ENCODE measurements at places on chromosomes 7 and 10.
A peak's percentile ranks its signal among the peaks of the same experiment; 100 is the strongest.

DNA sequence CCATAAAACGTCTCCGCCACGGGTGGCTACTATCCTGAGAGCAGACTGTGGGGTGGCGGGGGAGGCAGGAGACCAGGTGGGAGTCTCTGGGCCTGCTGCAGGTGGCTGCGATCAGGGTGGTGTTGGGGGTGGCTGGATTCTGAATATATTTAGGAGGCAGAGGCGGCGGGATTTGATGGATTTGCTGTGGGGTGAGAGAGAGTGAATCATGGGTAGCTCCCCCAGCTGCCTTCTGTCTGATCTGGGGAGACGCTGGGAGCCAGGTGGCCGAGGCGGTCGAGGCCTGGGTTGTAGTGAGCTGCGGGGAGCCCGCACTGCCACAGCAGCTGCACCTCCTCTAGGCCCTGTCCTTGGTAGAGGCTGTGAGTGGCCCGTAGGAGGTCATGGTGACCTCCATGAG is 48.2 kb upstream of the PFKFB3 start:
- DNase-seq, result no peak

DNA sequence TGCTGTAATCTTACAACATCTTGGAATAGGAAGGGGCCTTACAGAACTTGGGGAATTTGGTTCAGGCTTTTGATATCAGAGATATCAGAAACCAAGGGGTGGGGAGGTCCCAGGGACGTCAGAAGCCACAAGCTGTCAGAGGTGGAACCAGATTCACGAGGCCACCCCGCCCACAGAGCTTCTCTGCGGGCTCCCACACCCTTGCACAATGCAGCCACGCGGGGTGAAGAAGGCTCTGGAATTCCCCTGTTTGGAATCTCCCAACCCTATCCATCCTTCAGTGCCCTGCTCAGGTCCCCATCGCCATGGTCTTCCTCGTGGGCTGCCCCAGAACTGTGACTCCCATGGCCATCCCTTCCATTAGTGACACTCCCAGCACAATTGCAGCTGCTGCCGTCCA is 247.1 kb upstream of the SHH start:
- DNase-seq, result no peak

GRCh38 chr10:47239211-47239610 is 60.8 kb upstream of the GDF10 start:
- no peak for DNase-seq

GRCh38 chr7:32479574-32480200 is 10.5 kb downstream of the LSM5 start:
- DNase-seq, result peak; percentile 23

GRCh38 chr10:71708301-71708703 is 11.3 kb downstream of the C10orf105 start:
- DNase-seq, result no peak

GRCh38 chr10:72048450-72049124 is 39.8 kb downstream of the SPOCK2 start:
- DNase-seq, result peak; percentile 73

- no peak for DNase-seq
Observed at GRCh38 chr10:3780771-3781467, 4.1 kb downstream of the KLF6 start.

GRCh38 chr7:101936611-101937231 is 119.3 kb downstream of the CUX1 start:
- no peak for DNase-seq

DNA sequence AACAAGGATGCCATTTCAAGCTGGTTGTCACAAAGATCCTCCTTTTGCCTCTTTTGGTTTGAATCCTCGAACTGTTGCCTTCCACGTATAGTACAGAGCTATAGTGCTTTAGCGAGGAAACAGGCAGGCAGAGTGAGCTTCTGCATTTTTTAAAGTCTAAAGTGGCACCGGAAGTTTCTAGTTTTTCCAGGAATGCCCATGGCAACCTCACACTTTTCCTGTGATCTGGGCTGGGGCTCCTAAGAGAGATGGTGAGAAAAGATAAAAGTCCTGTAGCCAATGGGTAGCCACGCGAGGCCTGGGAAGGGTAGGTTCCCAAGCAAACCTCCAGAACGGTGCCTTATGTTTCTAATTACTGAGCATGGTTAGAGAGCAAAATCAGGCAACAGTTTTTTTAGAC is 76.7 kb downstream of the CALD1 start:
- no peak for DNase-seq

GRCh38 chr7:9250876-9251275 is 817.5 kb downstream of the NXPH1 start:
- DNase-seq, result no peak

DNA sequence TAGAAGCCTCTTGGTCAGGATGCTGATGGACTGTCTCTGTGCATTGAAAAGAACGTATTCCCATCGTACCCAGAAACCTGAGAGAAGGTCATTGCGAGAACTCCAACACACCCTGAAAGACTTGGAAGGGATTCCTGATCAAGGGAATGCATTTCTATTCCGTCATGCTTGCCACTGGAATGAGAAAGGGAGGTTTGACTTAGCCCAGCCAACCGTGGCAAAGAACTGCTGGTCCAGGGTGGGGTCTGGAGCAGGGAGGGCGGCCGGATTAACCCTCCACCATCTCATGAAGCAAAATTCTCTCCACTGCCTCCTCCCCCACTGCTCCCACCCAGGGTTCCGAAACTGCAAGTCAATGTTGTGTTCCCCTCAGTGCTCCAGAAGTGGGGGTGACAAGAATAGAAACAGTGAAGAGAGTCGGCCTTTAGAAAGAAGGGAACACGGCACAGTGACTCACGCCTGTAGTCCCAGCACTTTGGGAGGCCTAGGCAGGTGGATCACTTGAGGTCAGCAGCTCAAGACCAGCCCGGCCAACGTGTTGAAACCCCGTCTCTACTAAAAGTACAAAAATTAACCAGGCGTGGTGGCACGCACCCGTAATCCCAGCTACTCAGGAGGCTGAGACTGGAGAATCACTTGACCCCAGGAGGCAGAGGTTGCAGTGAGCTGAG is 137.5 kb upstream of the MGMT start:
- DNase-seq, result no peak

DNA sequence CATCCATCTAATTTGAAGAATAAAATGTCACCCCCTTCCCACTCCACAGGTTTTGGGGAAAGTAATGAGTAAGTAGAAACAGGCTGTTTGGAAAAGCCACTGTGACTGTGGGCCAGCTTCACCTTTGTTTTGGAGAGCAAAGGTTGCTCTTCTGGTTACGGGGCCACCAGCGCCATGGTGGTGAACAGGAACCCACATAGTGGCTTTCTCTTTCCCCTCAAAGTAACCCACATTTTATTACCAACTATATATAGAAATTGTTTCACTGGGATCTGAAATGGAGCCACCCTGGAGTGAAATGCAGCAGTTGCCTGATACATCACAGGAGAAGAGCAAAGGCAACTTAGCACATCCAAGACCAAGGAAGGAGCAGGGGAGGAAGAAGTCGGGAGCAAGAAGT is 112.3 kb upstream of the EFCAB10 start:
- no peak for DNase-seq

- DNase-seq, result no peak
Observed at GRCh38 chr7:131061158-131061557, 266.5 kb upstream of the MKLN1 start.

GRCh38 chr10:81674941-81675340 is 200.1 kb upstream of the NRG3 start:
- DNase-seq, result no peak

DNA sequence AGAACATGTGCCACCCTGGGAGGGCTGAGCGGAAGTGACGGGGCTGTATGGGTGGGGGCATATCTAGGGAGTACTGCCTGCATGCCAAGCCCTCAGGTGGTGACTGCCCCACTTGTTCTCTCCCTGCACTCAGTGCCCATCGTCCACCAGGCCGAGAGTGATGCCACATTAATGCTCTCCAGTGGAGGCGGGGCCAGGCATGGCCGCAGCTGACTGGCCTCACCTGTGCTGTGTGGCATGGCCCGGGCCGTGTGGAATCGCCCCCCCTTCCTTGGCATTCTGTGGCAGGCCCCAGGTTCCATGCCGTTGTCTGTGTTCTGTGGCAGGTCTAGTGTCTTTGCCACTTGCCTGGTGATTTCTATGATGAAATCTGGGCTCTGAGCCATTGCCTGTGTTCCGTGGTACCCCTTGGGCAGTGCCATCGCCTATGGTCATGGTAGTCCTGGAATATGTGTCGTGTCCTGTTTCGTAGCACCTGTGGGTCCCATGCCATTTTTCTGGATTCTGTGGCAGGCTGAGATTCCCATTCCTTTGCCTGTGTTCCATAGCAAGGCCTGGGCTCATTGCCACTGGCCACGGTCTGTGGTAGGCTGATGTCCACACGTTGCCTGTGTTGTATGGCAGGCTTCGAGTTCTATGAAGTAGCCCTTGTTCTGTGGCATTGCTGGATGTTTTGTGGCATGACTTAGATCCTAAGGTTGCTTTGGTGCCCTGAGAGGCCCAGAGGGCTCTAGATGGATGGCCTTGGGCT is 8.9 kb downstream of the FLNC start:
- DNase-seq, result no peak
